NCI-H2081 (cell line): ENCODE measurements at places on chromosomes 12 and 14.

DNA sequence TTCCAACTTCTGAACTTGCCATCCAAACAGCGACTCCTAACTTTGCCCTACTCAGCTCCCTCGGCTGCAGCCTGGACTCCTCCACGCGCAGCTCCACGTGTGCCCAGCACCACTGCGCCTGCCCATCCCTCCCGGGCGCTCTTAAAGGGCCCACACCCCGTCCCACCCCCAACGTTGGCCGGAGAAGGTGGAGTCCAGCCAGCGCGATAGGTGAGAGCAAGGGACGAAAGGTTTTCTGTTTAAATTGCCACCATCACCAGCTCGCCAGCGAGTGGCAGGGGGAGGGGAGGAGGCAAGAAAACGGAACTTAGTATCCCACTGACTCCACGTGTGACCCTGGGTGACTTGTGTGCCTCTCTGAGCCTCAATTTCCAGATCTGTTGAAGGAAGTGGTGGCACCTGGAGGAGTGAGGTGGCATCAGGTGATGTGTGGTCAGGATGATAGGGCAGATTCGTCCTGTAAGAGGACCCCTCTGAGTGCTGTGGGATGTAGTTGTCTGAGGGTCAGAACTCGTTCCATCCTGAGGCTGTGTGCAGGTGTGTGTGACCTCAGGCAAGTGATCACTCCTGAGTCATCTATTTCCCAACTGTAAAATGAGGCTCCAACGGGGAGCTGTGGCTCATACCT is 59.7 kb downstream of the TRPV4 start:
- no peak for DNase-seq

- DNase-seq: no peak
These were observed 52.5 kb downstream of the SPIC start for GRCh38 chr12:101527682-101528081.

GRCh38 chr12:13562915-13563742 is 366.6 kb downstream of the EMP1 start:
- no peak for DNase-seq

- no peak for DNase-seq
These were observed 79.5 kb downstream of the RPS29 start for GRCh38 chr14:49506650-49507049.

DNA sequence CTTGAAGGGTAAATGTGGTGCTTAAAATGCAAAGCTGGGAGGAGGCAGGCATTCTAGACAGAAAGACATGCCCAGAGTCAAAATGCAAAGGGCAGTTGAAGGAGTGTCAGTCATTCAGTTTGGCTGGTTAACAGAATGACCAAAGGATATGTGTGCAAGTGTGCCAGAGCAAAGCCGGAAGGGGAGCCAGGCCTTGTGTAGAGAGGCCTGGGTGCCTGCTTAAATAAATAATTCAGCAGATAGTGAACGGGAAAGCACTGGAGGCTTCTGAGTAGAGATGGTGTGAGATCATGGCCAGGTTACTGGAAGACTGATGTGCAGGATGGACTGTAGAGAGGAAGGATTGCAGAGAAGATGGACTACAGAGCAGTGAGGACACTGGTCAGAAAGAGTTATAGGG is 244.9 kb downstream of the PRKD1 start:
- DNase-seq: no peak

DNA sequence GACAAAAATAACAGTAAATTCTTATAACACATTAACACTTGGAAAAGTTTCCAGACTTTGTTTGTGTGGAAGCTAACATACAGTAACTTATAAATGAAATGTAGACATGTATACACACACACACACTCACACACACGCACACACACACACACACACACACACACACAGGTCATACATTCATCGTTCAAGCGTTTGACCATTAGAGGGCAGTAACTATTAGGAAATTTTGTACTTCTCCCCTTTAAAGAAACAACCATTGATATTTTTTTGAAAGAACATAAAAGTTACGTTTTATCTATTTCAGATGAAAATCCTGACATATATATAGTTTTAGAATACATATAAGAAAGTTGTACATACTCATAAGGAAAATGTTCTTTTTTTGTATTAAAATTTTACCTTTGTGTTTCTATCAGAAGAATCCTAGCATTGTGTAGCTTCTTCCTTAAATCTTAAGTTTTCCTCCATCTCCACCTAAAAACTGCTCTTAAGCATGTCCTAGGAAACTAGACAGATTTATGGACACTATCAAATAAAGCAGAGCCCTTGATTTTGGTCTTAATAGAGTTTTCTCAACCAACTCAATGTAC is 29.0 kb downstream of the PTPRQ start:
- peak; percentile 64 for DNase-seq

- DNase-seq: no peak
These were observed 77.0 kb upstream of the PLEKHG7 start for GRCh38 chr12:92625639-92626310.

GRCh38 chr12:131896811-131897270 is 2.4 kb downstream of the ULK1 start:
- DNase-seq: no peak

DNA sequence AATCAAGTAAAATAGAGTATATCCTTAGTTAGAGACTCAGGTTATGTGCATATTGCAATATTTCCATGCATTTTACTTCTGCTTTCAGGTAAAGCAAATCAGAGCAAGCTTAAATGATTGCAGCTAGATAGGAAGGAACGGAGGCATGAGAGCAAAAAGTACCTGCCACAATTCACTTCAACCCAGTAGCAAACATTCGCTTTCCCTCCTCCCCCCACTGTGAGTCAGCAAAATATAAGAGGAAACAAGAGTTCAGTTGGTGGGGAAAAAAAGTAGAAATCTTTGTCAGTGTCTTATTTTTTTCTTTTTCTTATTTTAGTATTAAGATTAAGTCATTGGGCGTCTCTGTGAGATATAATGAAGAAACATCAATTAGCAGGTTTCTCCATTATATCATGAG is 475.4 kb downstream of the NPAS3 start:
- DNase-seq: no peak

- no peak for DNase-seq
These were observed 9.5 kb downstream of the TBX3 start for GRCh38 chr12:114674251-114675047.

DNA sequence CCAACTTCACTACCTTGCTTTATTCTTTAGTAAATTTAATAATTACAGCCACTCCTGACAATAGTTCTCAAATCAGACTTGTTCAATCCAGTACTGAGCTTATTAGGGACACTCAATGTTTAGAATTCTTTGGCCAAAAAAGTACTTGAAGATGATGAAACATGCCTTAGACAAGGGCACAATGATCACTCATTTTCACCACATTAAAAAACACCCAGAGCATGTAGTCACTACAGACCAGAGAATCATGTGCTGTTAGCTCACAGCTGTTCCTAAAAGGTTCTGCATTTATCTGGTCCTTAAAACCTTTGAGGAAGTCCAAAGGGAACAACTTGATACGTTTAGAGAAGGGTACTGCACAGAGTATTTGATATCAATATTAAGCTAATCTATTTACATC is 98.7 kb downstream of the INSM2 start:
- no peak for DNase-seq

DNA sequence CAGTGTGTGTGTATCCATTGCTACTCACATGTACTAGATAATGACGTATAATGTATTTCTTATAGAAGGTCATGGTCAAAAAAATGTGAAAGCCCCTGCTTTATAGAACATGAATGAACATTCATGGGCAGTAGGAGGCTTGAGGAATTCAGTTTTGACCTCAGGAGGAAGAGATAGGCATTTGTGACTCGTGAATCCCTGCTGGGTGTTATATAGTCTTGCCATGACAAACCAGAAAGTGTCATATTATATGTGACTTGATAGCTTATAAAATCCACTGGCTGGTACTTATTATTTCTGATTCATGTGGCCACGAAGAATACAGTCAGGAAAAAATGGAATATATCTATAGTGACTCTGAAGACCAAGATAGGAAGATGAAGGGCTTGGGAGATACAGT is 287.6 kb downstream of the CEP128 start:
- DNase-seq: no peak

- DNase-seq: peak; percentile 65
These were observed 350.8 kb upstream of the STXBP6 start for GRCh38 chr14:25400607-25401206.

DNA sequence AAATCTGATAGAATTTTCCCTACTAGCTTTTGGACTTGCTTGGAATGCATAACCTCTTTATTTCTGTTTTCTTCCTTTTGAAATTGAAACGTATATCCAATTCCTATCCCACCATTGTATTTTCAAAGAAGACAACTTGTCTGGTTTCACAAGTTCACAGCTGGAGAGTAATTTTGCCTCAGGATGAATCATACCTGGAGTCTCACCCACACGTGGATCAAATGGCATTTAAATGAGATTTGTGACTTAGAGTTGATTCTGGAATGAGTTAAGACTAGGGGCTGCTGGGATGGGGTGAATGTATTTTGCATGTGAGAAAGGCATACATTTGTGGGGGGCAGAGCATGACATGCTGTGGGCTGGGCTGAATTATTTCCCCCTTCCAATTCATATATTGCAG is 516.5 kb upstream of the MGAT4C start:
- DNase-seq: no peak

GRCh38 chr12:125381373-125381772 is 316.1 kb downstream of the AACS start:
- DNase-seq: no peak

GRCh38 chr12:113299619-113300237 is 35.2 kb downstream of the SLC8B1 start:
- DNase-seq: no peak

DNA sequence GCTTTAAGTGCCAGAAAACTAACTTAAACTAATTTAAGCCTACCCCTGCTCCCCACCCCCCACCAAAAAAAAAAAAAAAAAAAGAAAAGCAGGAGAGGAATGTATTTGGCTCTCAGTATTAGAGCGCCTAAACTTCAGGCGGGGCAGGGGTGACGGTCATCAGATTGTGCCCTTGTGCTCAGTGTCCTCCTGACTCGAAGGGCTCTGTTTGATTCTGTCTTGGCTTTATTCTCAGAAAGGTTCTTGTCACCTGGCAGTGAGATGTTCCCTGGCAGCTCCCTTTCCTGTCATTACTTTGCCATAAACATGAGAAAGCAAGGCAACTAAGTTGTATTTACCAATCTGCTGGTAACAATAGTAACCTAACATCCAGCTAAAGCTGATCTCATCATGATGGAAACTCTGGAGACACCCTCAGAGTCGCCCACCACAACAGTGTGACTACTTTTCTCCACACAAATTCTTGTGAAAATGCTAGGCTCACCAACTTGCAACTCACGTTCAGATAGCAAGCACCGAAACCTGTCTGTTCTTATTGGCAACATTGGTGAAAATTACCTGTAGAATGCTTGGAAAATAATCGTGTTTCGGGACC is 39.0 kb upstream of the WNK1 start:
- DNase-seq: no peak

GRCh38 chr14:45686771-45687170 is 433.8 kb upstream of the MIS18BP1 start:
- no peak for DNase-seq

- DNase-seq: no peak
These were observed 48.8 kb downstream of the SLC38A1 start for GRCh38 chr12:46219877-46220655.

- DNase-seq: no peak
These were observed 8.4 kb upstream of the EID3 start for GRCh38 chr12:104294927-104295668.

DNA sequence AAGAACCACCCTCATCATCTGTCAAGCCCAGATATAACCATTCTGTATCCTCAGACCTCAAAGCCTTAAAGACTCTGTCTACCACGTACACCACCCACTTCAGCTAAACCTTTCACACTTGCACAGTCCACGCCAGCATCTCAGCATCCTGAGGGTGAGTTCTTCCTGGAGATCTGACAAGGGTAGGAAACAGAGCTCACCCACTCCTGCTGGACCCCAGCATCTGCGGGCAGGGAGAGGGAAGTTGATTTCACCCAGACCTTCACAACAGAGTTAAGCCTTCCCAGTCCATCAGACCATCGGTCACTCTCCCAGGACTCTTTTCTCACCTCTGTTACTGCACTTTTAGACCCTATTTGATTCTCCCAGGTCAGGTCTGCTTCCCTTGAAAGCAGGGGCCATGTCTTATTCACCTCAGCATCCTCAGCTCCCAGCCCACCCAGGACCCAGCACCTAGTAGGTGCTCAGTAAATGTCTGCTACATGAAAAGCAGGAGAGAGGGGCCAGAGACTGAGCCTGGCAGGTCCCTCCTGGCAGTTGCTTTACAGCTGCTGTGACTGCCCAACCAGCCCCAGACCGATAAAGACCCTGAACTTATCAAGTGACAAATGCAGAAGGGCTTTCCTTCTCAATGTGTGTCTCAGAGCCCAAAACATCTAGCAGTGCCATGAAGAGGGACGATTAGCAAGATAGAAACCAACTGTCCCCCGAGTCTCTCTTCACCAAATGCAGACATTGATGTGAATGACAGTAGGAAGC is 34.1 kb downstream of the ANO2 start:
- no peak for DNase-seq

GRCh38 chr14:94381149-94382030 is 7.0 kb downstream of the SERPINA1 start:
- DNase-seq: no peak

DNA sequence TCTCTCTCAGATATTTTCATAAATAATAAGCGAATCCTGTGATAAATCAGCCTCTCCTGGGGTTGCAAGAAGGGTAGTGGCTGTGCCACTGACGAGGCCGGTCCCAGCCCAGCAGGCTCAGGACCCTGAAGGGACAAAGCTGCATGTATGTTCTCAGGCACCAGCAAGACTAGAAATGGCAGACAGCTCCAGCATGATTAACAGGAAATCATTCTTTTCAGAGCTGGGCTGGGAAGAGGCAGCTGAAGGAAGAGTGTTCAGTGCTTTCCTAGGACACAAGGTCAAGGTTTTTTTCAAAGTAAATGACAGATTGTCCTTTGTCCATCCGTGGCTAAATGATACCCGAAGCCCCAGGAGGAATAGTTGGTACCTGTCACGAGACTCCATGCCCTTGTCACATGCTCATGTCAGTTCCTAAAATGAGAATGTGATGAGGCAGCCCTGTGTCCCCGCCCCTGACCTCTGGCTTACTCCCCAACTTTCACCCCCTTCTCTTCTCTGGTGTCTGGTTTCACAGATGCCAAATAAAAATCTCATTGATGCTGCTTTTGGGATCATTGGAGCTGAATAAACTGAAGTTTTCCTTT is 65.1 kb downstream of the PPP1R36 start:
- no peak for DNase-seq

GRCh38 chr14:99808154-99808505 is 14.9 kb downstream of the EML1 start:
- no peak for DNase-seq

DNA sequence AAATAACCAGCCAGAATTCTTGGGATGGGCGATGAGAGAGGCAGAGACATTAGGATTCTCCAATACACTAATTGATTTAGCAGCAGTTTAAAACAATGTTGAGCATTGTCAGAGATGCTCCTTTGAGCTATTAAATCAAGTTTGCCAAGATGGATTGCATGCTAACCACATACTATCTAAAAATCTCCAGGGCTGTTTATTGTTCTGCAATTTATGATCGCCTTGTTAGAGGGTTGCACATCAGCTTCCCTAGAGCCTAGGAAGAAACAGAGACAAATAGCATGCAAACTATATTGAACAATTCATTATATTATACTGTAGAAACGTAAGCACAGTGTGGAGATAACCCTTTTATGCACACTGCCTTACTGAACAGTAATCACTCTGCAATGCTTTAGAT is 599.9 kb downstream of the SOX5 start:
- no peak for DNase-seq

- DNase-seq: no peak
These were observed 53.3 kb downstream of the C2CD5 start for GRCh38 chr12:22491034-22491433.

- no peak for DNase-seq
These were observed 208.5 kb downstream of the CHST11 start for GRCh38 chr12:104665296-104665695.
